ENCODE measurements at places on chromosomes 11 and 22. TPM values are rescaled to one million over a fixed set of nuclear protein-coding genes. Genes with fewer than 3 reads are reported as not detected.

- no peak for DNase-seq
- H3K4me3 ChIP-seq, result no peak overlapping the region
- no peak overlapping the region for H3K27ac ChIP-seq
- no peaks in the 10 kb centered on the region for H3K36me3 ChIP-seq
- H3K4me1 ChIP-seq, result peaks cover 32% of the 10 kb centered on the region
Observed at GRCh38 chr11:121337078-121337477, 44.5 kb downstream of the SC5D start.

Gene OR52A1
- not detected for total RNA-seq

DNA sequence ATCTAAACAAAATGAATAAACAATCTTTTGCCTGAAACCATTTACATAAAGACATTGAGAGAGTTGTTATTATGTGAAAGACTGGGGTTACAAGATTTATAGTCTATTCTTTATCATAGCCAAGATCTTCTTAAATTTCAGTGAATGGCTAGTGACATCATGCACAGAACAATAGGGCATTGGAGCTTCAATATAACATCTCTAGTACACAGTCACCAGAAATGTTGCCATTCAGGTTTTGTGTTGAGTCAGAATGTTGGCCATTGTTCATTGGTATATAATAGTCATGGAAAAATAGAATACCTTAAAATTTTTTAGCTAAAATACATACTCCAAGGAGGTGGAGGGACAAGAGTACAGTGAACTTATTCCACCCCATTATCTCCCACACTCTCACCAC lies 44.3 kb downstream of the SLC5A12 start:
- H3K4me1 ChIP-seq, result no peaks in the 10 kb centered on the region
- H3K4me3 ChIP-seq, result no peak overlapping the region
- H3K27ac ChIP-seq, result no peak overlapping the region
- H3K27me3 ChIP-seq, result no peaks in the 10 kb centered on the region

- no peaks in the 10 kb centered on the region for H3K4me1 ChIP-seq
- no peaks in the 10 kb centered on the region for H3K27me3 ChIP-seq
- H3K27ac ChIP-seq, result no peak overlapping the region
- no peaks in the 10 kb centered on the region for H3K36me3 ChIP-seq
- DNase-seq, result no peak
- H3K4me3 ChIP-seq, result no peak overlapping the region
Observed at GRCh38 chr11:115271643-115272042, 232.6 kb downstream of the CADM1 start.

- H3K36me3 ChIP-seq, result peaks cover 18% of the 10 kb centered on the region
- no peak overlapping the region for H3K27ac ChIP-seq
- peaks cover 17% of the 10 kb centered on the region for H3K4me1 ChIP-seq
- DNase-seq, result no peak
- H3K27me3 ChIP-seq, result no peaks in the 10 kb centered on the region
- no peak overlapping the region for H3K4me3 ChIP-seq
Observed at GRCh38 chr11:66262191-66262590, 6.2 kb upstream of the RAB1B start.
